Dorsolateral prefrontal cortex (tissue), 122 donors: ENCODE measurements at places on chromosomes 3 and 15.

- DNase-seq = no peak
Observed at GRCh38 chr15:27250223-27250622, 279.2 kb downstream of the GABRG3 start.

- no peak for DNase-seq
Observed at GRCh38 chr3:172094621-172095557, 55.5 kb downstream of the FNDC3B start.

DNA sequence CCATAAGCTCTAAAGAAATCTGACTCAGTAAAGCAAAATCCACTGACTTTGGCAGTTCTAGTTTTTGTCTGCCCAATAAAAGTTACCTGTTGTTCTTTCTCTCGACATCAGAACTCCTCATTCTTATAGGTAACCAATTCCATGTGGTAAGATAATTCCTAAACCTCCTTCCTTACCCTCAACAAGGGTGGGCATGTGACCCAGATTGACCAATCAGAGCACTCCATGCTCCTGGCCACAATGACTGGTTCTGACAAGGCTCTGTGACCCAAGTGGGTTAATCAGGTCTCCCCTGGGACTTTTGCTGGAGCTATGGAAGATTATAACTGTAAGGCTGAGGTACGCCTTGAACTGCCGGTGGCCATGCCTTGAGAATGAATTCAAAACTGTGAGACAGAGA lies 31.7 kb downstream of the LINS1 start:
- no peak for DNase-seq

GRCh38 chr3:71304684-71305083 lies 278.8 kb downstream of the FOXP1 start:
- DNase-seq = no peak

DNA sequence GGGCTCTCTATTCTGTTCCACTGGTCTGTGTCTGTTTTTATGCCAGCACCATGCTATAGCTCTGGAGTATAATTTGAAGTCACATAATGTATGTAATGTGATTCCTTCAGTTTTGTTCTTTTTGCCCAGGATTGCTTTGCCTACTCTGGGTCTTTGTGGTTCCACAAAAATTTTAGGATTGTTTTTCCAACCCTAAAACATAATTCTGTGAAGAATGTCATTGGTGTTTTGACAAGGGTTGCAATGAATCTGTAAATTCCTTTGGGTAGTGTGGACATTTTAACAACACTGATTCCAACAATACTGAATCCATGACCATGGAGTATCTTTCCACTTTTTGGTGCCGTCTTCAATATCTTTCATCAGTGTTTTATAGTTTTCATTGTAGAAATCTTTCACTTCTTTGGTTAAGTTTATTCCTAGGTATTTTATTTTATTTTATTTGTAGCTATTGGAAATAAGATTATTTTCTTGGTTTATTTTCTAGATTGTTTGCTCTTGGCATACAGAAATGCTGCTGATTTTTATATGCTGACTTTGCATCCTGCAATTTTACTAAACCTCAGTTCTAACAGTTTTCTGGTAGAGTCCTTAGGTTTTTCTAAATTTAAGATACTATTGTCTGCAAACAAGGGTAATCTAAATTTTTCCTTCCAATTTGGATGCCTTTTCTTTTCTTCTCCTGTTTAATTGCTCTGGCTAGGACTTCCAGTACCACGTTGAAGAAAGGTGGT lies 29.7 kb downstream of the TJP1 start:
- DNase-seq = no peak

- no peak for DNase-seq
Observed at GRCh38 chr3:94114666-94115065, 51.8 kb downstream of the NSUN3 start.

GRCh38 chr15:78167227-78167888 lies 18.2 kb downstream of the IDH3A start:
- no peak for DNase-seq

- DNase-seq = no peak
Observed at GRCh38 chr3:12993517-12994356, 79.5 kb downstream of the IQSEC1 start.

GRCh38 chr3:152146461-152146860 lies 122.3 kb upstream of the MBNL1 start:
- DNase-seq = no peak

DNA sequence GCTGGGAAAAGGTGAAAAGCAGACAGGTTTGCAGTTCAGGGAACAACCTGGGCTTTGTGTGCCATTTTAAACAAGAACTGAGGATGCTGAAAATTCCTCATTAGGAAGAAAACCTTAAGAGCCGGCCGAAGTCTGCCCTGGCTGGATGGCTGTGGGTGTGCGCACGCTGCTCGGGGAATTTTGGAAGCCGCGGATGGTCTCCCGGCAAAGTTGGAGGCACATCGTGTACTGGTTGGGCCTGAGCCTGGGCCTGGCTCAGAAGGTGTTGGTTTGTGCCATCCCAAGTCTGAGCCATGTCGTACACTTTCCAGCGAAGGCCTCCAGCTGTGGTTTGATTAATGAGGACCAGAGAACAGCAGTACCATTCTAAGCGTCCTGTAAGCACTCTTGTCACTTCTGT lies 188.2 kb downstream of the ATP10A start:
- peak; percentile 55 for DNase-seq

GRCh38 chr15:61327019-61327631 lies 98.0 kb upstream of the RORA start:
- DNase-seq = no peak

- DNase-seq = no peak
Observed at GRCh38 chr3:186821429-186822387, 15.4 kb upstream of the RFC4 start.

DNA sequence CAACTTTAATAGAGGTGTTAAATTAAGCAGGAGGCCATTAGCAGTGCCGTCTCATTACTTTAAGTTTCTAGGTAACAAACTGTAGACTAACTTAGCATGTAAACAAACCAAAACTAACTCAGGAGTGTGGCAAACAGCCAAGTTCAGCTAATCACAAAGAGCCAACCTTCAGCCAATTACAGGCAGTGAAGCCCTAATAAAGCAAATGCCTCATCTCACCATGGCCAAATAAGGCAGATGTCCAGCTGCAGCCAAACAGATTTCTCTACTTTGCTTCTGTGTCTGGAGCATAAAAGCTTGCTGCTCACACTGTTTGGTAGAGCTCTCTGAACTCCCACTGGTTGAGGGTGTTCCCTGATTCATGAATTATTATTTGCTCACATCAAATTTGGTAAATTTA lies 835.4 kb upstream of the GBE1 start:
- no peak for DNase-seq

- DNase-seq = no peak
Observed at GRCh38 chr3:112582244-112582874, 20.5 kb downstream of the SLC35A5 start.

DNA sequence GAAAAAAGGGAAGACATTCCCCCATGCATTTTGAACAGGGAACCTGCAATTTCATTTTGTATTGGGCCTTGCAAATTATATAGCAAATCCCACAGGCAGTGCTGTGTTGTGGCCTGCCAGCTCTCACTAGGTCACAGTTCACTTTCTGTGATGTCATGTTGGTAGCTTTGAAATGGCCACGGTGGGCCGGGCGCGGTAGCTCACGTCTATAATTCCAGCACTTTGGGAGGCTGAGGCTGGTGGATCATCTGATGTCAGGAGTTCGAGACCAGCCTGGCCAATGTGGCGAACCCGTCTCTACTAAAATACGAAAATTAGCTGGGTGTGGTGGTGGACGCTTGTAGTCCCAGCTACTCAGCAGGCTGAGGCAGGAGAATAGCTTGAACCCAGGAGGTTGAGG lies 27.0 kb upstream of the C15orf39 start:
- no peak for DNase-seq

DNA sequence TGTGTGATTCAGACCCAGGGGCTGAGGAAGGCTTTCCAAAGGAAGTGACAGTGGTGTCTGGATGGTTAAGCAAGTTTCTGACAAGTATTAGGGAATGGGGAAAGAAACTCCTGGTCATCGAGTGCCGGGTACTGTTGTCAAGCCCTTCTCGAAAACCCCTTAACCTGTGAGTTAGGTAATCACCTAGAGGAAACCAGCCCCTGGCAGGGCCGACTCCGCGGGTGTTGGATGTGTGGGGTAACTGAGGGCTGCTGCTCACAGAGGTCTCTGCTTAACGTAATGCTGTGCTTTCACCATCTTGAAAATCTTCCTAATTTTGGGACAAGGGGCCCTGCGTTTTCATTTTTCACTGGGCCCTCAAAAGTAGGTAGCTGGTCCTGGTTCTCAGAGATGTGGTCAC lies 67.0 kb downstream of the SMAD6 start:
- no peak for DNase-seq

DNA sequence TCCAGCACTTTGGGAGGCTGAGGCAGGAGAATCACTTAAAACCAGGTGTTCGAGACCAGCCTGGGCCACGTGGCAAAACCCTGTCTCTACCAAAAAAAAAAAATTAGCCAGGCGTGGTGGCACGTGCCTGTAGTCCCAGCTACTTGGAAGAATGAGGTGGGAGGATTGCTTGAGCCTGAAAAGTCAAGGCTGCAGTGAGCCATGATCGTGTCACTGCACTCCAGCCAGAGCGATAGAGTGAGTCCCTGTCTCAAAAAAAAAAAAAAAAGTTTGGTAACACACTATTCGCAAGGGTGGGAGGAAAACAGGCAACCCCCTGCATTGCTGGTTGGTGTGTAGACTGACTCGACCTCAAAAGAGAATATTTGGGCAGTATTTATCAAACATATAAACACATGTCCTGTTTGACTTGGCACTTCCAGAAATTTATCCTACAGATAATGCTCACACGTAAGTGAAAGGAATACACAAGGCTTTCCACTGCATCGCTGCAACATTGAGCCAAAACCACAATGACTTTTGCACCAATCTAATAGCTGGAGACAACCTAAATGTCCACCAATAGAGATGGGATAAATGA lies 3.1 kb upstream of the ANPEP start:
- DNase-seq = no peak

DNA sequence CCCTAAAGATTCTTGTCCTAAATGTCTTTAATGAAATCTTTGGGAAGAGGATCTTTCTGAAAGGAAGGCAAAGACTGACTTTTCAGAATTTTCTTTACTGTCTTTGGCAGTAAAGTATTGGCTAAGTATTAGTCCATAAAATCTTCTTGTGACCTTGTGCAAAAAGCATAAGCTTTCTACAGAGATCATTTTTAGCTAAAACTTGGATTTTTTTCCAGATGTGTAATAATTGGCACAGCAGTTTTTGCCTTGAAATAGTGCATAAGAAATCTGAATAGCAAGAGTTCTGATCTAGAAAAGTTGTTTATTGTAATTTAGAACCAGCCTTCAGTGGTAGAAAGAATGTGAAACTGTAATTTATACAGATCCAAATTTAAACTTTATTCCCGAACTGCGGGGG lies 122.8 kb upstream of the CGNL1 start:
- DNase-seq = no peak

- DNase-seq = peak; percentile 63
Observed at GRCh38 chr15:62928242-62928999, 114.1 kb upstream of the TPM1 start.

DNA sequence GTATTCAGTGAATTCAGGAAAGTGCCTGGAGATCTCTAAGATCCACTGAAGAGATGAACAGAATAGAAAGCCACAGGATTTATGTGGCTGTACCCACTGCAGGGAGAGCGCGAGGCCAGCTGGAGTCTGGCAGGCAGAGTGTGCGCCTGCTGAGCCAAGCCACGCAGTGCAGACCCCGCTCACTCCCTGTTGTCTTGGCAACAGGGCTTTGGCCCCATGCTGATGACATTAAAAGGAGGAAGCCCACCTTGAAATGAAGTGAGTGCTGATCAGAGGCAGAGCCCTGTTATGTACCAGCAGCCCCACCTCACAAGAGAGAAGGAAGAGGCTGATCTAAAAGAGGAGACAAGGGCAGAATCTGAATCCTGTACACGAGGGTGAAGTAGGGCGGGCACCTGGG lies 36.7 kb downstream of the PXYLP1 start:
- DNase-seq = no peak

GRCh38 chr3:45644791-45645201 lies 44.4 kb upstream of the SACM1L start:
- DNase-seq = no peak
